ACHN (cell line): ENCODE measurements at places on chromosomes 4 and X.

DNA sequence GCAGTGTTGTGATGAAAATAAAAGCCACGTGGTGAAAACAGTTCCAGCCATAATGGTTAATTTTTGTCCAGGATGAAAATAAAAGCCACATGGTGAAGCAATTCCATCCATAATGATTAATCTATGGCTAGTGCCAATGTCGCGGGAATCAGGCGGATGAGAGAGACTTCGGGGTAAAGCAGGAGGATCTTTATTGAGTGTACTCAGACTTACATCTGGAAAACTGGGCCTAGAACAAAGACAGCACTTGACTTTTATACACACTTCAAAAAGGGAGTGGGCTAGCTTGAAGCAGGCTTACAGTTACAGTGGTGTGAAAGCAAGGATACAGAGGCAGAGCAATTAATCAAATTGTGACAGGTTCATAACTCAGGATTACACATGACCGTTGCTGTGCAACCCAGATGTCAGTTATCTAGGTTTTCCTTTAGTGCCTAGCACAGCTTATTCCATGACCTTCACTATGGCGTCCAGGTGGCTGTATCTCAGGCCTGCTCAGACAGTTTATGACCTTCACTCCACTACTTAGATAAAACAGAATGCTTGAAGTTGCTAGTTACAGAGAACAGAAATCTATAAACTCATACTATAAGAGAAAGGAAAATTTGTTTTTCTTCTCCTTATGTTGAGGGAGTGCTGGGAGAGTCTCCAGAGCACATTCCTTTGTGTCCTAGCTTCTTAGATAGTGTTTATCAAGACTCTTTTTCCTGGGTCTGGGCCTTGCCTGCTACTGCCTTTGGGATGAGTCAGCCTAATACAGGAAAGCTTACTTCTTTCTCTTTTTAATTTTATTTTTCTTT, 5.9 kb upstream of the PLA2G12A start:
- no peak for DNase-seq

- no peak for DNase-seq
Observed at GRCh38 chr4:152970102-152970820, 34.1 kb downstream of the FHDC1 start.

DNA sequence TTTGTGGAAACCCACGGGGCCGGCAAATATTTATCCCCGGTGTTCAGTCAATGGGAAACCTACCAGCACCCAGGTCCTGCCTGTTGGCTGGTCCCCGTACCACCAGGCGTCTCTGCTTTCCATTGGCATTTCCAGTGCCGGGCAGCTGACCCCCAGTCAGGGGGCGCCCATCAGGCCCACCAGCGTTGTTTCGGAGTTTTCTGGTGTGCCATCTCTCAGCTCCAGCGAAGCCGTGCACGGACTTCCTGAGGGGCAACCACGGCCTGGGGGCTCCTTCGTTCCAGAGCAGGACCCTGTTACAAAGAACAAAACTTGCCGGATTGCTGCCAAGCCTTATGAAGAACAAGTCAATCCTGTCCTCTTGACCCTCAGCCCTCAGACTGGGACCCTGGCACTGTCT, 32.7 kb downstream of the BCORL1 start:
- DNase-seq, result no peak

DNA sequence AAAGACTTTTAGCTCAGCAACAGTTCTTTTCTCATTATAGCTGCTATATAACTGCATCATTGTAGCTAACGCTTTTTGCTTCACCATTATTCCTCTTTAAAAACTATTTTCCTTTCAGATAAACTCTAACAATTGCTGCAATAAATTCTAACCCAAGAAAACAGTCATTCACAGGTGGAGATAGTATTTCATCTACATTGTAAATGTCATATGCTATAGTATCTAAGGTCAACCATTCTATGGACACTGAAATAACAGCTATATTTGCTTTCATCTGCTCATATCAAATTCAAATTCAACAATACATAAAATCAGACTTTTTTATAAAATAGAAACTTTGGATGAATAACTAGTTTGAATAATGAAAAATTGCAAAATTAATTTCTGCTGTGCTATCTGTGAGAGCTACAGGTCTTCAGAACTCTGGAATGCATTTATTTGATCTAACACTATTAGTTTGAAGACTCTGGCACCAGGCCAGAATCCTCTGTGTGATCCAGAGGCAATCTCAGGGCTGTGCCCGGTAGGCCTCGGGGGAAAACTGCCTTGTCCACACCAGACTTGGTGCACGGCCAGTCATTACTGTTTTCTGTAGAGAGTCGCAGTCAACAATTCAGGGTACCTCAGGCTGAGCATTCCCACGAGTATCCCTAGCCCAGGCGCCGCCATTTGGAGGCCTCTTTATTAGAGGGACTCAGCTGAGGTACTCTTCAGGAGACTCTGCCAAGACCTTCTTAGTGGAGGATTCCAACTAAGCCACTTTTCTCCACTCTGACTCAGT, 332.4 kb downstream of the SLC7A11 start:
- DNase-seq, result no peak

DNA sequence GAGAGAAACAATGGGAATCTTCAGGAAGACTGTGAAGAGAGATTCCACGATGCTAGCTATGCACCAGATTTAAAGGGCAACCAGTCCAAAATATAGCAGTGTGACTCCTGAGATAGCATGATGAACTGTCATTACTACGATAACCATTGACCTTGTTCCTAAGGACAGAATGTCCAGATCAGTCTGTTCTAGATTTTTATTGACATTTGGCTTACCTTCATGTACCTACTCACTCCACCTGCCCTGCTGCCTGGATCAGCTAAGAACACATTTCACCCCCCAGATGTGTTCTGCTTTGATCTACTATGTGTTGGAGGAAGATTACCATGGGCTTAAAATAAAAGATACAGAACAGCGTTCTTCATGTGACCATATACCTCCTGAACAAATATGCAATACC, 50.1 kb downstream of the ELF2 start:
- DNase-seq, result no peak

DNA sequence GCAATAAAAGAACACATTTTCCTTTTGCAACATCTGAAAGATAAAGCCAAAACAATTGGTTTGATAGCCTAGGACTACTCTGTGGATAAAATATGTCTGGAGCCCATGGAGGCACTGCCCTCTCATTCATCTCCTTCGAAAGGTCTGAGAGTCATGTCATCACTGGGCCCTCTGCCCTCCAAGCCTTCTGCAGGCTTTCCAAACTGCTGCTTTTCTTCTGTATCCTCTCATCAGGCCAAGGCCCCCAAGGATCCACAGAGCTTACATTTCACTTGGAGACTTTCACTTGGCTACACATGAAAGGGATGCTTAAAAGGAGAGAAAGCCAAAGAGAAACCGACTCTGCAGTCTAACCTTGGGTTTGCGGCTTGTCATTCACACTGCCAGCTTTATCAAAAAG, 109.9 kb downstream of the SH3RF1 start:
- no peak for DNase-seq

DNA sequence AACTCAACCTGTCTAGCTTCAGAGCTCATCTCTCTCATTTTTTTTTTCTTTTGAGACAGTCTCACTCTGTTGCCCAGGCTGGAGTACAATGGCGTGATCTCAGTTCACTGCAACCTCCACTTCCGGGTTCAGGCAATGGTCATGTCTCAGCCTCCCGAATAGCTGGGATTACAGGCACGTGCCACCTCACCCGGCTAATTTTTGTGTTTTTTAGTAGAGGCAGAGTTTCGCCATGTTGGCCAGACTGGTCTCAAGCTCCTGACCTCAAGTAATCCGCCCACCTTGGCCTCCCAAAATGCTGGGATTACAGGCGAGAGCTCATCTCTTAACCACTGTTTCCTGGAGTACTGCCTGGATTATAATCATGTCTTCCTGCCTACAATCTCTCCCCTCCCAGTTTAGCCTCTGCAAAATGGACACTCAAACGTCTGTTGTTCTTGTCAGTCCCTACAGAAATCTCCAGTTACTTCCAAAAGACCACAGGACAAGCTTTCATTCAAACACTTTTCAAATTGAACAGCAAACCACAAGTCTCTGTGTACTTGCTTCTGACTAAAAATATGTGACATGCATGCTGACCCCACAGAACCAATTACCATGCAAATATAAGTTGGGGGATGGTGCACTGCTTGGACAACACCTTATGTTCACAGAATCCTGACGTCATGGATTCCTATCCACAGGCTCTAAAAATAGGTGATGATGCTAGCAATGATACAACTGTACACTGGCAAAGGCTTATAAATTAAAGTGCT, 137.2 kb downstream of the SH3KBP1 start:
- DNase-seq, result no peak

DNA sequence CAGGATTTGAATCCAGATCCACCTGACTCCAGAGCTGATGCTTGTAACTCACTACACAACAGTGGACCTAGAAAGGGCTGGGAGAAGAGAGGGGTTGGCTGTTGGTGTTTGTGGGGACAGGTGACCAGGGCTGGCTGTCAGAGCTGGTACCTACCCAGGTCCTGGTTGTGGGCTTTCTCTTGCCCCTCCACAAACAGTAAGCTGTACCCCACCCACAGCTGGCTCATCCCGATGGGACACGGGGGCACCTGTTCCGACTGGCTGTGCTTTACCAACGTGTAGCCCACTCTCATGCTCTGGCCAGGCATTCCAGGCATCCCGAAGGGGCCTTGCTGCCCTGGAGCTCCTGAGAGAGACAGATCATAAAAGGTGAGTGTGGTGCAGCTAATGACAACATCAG, 68.7 kb downstream of the ATG4A start:
- no peak for DNase-seq

DNA sequence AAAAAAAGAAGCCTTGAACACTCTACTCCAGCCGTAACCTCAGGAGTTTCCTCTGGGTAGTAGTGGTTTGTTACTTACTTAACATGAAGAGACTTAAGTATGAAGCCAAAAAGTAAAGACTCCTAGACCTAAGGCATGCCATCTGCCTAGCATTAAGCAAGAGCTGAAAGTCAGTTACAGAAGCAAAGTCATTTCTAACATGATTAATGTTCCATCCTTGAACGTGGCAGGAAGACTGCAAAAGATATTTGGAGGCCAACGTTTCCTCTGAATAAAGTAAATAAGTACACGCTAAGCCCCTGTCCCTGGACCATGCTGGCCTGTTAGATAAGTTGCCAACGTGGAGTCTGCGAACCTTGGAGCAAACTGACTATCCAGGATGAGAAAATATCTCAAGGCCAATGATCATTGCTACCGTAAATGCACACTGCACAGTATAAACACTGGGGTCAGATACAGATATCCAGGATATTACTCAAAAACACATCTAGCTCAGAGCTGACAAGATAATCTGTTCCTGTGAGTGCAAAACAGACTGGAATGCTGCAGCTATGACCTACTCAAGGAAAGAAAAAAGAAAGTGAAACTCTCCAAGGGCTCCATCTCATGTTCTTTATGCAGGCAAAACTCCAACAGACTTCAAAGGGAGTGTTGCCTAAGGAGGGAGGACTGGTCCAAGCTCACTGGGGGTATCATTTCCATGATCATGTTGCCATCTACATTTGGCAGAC, 255.8 kb downstream of the COL25A1 start:
- DNase-seq, result no peak

DNA sequence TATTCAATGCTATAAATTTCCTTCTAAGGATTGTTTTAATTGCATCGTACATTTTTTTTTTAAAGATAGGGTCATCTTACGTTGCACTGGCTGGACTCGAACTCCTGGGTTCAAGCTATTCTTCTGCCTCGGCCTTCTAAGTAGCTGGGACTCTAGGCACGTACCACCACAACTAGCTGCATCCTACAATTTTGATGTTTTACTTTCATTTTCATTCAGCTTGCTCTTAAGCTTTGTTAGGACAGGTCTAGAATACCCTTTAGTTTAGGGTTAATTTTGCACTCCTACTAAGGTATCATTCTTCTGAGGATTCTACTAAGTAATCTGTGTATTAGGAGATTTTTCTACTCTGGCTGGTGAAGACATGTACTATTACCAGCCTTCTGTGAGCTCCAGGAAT, 50.2 kb upstream of the C1GALT1C1 start:
- DNase-seq, result no peak

DNA sequence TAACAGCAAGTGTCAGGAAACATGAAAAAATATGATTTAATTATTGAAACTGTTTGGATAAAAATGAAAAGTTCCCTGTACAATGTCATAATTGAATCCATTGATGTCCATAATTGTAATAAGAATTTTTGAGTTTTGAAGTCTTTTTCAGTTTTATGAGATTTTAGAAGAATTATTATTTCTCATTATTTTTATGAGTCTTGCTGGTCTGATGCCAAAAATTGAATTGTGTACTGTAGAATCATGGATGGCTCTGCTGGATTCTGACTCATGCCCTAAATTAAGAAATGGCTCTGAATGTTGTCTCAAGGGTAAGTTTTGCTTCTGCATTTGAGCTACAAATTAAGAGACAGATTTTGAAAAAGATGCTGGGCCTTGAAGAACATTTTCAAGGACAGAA, 132.8 kb upstream of the MAP9 start:
- DNase-seq, result no peak

DNA sequence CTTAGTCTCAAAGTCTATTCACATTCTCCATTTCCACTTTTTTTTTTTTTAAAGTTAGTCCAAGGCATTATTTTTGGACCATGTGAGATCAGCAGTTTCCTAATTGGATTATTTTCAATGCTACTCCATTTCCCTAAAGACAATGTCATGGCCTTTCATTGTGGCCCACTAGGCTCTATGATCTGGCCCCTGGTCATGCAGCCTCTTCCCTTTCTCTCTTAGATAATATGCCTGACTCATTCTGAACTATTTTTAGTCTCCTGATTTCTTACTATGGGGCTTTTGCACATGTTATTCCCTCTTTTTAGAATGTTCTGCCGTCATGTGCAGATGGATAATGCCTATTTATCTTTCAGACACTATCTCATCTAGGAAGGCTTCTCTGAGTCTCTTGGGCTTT, 157.3 kb downstream of the TMA16 start:
- DNase-seq, result no peak

- DNase-seq, result peak; percentile 42
Observed at GRCh38 chr4:172042714-172043114, 229.5 kb downstream of the GALNTL6 start.
